Activated T-cell treated with anti-CD3 and anti-CD28 coated beads for 48 hours (primary cell): ENCODE measurements at places on chromosomes 3 and 15.

- no peak for DNase-seq
These were observed 17.3 kb downstream of the RYR3 start for GRCh38 chr15:33328106-33328505.

DNA sequence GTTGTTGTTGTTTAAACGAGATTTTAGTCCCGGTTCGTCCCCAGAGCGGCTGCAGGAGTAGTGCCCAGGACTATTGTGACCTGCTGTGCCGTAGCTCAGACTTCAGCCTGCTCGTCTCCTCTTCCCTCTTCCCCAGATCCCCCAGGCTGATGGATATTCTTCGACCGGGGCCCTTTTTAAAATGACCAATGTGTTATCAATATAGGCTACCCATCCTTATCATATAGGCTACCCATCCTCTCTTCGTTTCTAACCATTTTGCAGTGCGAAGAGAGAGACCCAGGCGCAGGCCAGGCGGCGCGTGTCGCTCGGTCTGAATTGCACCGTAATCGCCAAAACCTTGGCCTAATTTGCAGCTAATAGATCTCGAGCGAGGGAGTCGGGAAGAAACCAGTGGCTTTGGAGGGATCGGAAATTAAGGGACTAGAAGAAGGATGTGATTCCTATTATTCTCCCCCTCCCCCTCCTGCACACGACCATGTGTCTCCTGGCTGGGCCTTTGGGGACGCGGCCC, 23.0 kb downstream of the NR2F2 start:
- DNase-seq: no peak

- no peak for DNase-seq
These were observed 33.2 kb downstream of the SMAD6 start for GRCh38 chr15:66734961-66735908.

DNA sequence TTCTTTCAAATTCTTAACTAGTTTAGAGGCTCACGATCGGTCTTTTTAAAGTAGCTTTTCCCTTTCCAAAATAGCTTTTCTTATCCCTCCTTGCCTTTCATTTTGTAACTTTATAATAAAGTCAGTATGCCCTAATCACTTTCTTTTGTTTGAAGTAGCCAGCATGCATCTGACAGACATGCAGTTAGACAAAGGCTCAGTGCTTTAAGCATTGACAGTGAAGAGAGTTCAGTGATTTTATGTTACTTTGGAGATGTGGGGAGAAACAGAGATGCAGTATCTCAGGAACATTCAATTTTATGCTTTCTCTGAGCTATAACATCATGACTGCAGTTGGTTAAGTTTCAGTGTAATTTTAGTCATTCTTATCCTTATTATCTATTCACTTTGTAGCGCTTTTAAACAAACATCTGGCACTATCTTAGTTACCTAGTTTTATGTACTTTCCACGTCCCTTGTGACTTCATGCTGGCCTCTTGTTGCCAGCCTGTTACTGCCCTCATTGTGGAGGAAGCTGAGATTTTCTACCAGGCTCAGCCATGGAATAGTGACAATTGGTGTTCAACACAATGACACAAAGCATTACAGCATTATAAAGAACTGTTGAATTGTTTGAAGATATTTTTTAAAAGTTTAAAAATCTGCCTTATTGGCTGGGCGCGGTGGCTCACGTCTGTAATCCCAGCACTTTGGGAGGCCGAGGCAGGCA, 90.3 kb downstream of the AKAP13 start:
- no peak for DNase-seq

GRCh38 chr15:67018441-67018840, 47.0 kb upstream of the SMAD3 start:
- no peak for DNase-seq

GRCh38 chr3:165211721-165212120, 15.5 kb upstream of the SLITRK3 start:
- no peak for DNase-seq

DNA sequence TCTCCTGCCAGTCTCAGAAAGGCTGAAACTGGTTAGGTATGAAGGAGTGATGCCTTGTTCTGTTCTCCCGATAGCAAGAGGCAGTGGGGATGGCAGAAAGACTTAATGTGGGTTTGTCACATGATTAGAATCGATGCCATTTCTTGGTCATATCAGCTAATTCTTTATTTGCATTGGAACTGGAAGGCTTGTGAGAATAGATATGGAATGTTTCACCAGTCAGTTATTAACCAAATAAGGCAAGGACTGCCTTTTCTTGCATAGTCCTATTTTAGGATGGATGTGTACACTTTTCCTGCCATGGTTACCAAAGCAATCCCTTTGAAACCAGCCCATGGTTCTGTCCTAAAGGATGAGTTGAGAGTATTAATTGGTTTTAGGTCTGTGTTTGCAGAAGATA, 33.7 kb downstream of the FILIP1L start:
- no peak for DNase-seq

GRCh38 chr3:80023010-80023409, 255.2 kb upstream of the ROBO1 start:
- DNase-seq: no peak

DNA sequence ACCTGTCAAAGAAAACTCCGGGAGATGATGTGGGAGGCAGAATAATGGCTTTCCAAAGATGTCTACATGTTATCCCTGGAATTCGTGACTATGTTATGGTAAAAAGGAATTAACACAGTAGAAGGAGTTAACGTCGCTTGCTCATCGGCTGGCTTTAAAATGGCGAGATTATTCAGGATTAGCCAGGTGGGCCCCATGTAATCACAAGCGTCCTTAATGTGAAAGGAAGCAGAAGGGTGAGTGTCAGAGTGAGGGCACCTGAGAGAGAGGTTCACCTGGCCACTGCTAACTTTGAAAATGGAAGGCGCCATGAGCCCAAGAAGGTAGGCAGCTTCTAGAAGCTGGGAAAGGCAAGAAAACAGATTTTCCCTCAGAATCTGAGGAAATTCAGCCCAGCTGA, 557.2 kb downstream of the EPHB1 start:
- no peak for DNase-seq

DNA sequence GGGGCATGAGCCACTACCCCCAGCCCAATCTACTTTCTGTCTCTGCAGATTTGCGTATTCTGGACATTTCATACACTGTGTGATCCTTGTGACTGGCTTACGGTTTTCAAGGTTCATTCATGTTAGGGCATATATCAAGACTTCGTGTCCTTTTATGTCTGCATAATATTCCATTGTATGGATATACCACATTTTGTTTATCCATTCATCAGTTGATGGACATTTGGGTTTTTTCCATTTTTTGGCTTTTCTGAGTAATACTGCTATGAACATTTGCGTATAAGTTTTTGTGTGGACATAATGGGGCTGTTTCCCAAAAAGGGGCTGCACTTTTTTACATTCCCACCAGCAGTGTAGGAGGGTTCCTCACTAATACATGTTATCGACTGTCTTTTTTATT, 106.6 kb downstream of the PDE8A start:
- DNase-seq: no peak

DNA sequence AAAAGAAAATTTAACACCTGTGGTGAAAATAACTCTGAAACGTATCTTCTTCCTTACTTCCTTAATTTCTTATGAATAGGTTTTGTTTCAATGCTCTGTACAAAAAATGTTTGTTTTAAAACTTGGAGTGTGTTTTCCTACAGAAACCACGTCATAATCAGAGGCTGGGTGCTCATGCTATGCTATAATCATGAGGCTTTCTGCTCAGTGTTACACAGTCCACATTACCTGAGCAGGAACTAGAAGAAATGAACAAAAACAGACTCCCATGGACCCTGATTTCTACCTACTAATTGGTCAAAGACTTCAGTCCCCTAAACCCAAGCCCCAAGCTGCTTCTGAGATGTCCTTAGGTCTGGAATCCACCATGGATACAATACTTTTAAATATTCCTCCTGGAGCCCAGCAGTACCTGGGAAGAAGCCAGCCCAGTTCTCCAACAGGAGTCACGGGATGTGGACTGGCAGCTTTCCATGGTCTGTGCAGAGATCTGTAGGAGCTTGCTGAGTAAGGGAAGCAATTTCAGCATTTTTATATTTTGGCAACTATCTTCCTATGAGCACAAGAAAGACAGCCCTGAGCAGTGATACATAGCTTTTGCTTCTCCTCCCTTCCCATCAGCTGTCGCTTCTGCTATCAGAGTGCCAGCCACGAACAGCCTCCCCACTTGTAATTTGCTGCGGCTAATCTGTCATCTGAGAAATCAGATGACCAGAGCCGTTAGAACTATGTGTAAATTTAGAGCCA, 65.6 kb downstream of the WDR72 start:
- no peak for DNase-seq

GRCh38 chr15:73284090-73284716, 84.6 kb downstream of the HCN4 start:
- DNase-seq: no peak

DNA sequence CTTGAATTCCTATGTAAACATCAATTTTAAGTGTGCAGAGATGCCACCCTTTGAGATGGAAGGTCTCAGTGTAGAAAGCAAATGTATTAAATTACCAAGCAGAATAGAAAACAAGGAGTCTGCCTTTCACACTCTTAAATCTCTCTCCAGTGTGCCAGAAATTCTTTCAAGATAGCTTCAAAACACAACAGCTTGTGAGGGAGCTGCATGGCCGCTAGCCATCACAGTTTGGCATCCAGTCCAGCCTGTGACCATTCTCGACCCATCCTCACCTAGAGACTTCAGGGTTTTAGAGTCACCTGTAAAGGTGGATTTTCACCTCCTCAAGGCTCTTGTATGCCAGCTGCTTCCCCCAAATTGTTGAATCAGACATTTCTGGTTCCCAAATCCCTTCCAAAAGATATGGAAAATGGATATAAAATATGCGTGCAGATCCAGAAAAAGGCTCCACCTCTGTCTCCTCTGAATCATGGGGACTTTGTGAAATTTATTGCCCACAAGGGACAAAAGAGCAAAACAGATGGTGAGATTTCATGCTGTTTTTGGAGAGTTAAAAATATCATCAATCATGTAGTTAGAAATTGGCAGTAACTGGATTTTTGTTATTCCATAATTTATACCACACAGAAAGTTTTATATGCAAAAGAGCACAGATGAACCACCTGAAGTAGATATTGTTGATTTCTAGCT, 114.2 kb upstream of the THRB start:
- no peak for DNase-seq

GRCh38 chr3:112304611-112305010, 10.6 kb upstream of the SLC9C1 start:
- no peak for DNase-seq

- DNase-seq: no peak
These were observed 41.4 kb downstream of the MUC20 start for GRCh38 chr3:195762249-195762585.

DNA sequence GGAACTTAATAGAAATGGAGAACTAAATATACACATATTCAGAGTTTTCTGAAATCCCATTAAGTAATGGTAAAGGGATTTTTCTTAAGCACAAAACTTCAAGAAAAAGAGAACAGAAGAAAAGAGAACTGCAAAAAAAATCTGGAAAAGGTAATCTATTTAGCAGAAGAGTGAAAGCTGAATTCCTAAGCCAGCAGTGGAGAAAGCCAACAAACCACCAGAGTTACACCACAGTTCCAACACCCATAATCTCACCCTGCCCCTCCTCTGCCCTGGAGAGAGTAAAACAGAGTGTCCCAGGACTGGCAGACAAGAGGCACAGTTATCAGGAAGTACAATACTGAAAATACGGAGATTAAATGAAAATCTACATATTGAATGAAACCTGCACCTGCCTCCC, 29.4 kb downstream of the TP53BP1 start:
- DNase-seq: no peak

DNA sequence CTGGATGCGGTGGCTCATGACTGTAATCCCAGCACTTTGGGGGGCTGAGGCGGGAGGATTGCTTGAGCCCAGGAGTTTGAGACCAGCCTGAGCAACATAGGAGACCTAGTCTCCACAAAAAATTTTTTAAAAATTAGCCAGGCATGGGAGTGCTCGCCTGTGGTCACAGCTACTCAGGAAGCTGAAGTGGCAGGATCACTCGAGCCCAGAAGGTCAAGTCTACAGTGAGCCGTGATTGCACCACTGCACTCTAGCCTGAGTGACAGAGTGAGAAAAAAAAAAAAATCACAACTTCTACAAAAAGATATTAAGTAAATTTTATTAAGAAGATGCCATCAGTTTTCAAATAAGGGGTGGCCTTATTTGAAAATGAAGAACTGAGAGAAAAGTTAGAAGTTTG, 11.9 kb upstream of the PLA2G4D start:
- no peak for DNase-seq

DNA sequence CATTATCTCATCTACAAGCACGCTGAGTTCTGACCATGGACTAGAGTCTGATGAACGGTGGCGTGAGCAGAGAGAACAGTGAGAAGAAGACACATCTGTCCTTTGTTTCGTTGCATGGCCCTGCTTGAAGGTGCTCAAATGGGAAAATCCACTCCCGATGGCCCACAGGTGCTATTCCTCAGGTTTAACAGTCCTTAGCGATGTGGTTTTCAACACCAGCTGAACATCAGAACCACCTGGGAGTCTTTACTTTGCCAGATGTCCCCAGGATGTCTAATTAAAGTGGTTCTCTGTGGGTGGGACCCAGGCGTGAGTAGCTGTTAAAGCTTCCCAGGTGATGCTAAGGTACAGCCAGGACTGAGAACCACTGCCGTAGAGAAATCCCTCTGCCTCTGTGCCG, 13.0 kb downstream of the ADAMTS17 start:
- DNase-seq: no peak

DNA sequence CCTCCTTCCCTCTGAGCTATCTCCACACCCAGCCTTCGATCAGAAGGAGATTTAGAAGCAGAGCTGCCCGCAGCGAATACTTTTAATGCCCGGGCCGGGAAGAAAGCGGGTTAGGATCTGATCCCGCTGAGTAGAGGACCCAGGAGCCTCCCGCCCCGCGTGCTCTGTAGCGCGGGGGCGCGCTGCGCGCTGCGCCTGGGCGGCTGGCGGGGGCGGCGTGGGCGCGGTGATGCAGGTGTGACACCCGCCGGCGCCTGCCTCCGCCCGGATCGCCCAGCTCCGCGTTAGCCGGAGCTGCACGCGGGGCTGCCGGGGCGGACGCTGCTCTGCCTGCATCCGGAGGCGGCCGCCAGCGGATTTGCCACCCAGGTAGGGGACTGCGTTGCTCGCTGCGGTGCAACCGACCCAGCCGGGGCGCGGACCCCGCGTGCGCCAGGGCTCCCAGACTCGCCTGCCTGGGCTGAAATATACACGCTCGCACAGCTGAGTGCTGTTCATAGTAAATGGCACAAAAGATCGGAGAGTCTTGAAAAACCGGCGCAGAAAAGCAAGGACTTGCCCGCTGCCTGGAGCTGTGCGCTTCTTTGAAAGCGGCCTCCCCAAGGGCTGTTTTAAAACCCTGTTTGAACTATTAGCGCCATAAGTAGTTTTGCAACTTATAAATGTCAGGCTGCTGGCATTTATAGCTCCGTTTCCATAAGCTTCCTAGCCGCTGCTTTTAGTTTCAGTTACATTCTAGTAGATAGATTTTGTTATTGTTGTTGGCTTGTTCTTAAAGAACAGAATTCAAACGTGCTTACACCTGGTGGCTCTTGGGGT, at the start of gene SV2B:
SV2B (plus strand) TSS at position 263 of the 819 bp plus-strand sequence. CDS start 126,007 bp downstream, outside the sequence.
- peak; percentile 45 for DNase-seq
